ENCODE measurements at places on chromosomes 13 and 19. TPM values are rescaled to one million over a fixed set of nuclear protein-coding genes. Genes with fewer than 3 reads are reported as not detected.

Gene KLK3
- polyA plus RNA-seq: not detected

DNA sequence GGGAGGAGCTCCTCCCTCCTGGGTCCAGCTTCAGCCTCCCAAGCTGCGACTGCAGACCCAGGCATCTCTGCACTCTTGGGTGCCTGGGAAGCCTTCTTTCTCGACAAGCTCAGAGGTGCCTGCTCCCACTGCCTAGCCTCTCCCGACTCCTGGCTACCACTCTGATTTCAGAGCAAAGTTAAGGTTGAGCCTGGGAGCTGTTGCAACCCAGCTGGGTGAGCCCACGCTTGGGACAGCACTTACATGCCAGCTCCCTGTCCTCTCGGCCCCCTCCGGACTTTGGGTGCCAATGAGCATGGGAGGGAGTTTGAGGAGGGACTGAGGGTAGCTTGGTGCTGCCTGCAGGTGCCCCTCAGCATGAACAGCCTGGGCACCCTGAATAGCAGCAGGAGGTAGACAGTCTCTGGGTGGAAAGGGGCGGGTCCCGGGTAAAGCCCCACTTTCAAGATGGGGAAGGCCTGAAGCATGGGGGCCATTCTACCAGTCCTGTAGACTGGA lies 1383.4 kb upstream of the PCDH20 start:
- no peak for DNase-seq

DNA sequence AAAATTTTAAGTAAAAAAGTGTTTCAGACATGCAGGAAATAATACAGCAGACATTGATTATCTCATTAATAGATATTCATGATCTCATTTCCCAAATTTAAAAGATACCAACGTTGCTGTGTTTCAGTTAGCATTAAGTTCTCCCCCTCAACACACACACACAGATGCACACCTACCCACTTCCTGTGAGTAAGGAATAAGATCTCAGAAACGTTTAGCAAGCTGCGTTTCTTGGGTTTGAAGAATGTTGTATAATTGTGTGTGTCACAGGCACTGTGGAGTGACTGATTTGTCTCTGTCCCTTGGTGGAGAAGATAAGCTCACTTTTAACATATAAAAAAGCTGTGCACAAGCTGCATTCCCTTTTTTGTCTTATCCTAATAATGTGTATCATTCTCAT lies 196.8 kb downstream of the PDS5B start:
- no peak for DNase-seq

DNA sequence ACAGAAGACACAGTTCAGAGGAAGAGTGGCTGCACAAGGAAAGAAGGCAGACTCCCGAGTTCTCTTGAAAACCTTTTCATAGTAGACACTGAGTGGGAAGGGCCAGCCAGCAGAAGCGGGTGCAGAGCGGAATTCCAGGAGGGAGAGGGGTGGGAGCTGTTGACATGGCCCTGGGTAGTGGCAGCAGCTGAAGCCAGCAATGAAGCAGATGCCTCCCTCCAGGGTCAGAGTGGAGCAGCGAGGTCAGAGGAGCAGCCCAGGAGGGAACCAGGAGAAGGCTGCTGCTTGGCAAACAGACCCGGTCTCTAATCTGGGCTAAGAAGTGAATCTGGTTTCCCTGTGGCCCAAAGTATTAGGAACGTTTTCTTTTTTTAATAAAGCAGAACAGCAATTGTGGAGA lies 73.9 kb upstream of the SPATA13 start:
- no peak for DNase-seq

Data from forelimb muscle (tissue), 1 donor.